Fibroblast of pulmonary artery (primary cell): ENCODE measurements at places on chromosomes 13 and 19.

DNA sequence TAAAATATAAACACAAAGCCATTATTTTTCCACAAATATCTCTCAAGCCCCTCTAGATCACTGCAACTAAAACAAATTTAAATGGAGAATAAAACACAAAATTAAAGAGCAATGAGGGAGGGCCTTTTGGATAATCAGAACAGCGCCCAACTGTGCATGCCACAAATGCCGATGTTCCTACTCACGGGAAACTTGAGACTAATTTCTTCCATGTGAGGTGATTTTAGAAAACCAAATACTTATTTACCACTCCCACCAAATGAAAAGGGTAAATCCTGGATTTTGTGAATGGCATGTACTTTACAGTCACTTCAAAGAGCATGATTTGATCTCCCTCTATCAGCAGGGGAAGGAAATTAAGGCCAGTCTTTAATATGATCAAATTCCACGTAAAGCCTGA lies 74.8 kb downstream of the SLC7A1 start:
- DNase-seq = peak; percentile 63

DNA sequence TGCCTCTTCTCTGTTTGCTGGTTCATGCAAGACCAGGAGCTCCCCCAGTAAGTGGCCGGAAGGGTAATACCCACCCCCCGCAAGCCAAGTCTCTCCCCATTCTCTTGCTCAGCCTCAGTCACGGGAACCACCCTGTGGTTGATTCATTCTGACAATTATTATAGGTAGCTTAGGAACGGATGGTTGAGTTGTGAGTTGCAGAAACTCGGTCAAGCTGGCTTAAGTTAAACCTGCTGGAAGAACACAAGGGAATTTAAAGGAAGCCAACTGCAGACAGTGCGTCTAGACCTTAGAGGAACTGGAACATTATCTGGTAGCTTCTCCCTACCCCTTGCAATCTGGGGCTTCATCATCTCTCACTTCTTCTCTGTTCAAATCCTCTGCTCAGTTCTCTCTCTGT lies 8.9 kb downstream of the FPR1 start:
- no peak for DNase-seq

DNA sequence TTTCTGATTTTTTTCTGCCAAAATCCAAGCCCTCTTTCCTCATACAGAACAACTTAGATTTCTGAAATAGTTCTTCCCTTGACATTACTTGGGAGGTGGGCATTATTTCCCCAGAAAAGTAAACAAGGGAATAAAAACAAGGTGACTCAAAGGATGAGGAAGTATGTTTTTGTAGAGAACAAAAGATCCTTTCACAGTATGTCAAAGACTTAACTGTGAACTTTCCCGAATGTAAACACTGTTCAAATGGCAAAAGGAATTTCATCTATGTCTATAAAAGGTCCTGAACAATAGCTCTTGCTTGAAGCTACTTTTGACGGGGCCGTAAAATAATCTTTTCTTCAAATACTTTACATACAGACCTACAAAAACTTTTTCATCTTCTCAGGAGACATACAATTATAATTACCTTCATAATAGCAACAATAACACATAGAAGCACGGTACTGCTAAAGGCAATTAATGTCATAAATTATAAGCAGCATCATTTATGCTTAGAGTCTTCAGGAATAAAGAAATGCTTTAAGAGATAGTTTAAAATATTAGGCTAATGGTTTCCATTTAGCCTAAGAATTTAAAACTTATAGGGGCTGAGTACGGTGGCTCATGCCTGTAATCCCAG lies 191.1 kb downstream of the RGCC start:
- DNase-seq = peak; percentile 86

GRCh38 chr13:79398915-79399314 lies 7.1 kb downstream of the RBM26 start:
- no peak for DNase-seq

DNA sequence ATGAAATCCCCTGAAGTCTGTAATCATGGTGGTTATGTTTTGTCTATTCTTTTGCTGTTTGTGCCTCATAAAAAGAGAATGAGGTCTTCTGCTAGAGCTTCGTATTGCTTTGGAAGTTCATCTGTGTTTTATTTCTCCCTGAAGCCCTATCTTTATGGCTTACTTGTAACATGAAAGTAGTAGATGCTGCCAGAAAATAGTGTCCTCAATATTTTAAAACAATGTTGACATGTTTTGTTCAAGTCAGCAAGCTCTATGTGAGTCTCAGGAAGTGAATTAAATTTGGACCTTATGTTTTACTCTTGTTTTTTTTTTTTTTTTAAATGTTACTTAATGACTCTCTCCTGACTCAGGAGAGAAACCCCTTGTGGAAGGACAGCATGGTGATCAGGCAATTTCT lies 130.5 kb downstream of the B3GLCT start:
- DNase-seq = no peak

- no peak for DNase-seq
These were observed 16.3 kb downstream of the DPP9 start for GRCh38 chr19:4707322-4707721.
